Activated naive CD4-positive, alpha-beta T cell (primary cell): ENCODE measurements at places on chromosomes 5 and 9.

- no peak for DNase-seq
Measured at GRCh38 chr5:170651604-170652277, 131.8 kb upstream of the GABRP start.

DNA sequence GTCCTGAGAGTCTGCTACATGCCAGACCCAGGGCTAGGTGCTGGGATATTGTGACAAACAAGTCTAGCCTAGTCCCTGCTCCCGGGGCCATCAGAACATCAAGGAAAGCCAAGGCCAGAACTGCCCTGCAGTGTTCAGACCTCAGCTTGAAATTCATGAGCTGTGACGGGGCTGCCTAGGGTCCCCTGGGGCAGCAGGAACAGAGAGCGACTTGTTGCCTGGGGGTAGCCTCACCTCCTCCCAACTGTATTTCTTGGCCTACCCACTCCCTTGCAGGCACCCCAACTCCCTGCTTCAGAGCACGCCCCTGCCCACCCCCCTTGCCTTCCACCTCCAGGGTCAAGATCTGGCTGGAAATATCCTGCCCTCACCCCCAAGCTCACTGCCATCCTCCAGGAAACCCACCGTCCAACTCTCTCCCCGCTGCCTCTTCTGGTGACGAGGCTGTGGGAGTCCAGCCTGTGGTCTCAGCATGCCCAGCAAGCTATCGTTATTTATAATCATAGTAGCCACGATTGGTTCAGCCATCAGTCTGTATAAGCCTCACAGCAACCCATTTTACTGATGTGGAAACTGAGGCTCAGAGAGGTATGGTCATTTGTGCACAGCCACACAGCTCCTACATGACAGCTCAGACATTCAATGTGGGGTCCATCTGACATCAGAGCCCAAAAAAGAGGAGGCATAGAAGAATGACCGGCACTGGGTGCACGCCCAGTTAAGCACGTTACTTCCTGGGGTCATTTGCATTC lies 10.7 kb downstream of the DNM1 start:
- no peak for DNase-seq

DNA sequence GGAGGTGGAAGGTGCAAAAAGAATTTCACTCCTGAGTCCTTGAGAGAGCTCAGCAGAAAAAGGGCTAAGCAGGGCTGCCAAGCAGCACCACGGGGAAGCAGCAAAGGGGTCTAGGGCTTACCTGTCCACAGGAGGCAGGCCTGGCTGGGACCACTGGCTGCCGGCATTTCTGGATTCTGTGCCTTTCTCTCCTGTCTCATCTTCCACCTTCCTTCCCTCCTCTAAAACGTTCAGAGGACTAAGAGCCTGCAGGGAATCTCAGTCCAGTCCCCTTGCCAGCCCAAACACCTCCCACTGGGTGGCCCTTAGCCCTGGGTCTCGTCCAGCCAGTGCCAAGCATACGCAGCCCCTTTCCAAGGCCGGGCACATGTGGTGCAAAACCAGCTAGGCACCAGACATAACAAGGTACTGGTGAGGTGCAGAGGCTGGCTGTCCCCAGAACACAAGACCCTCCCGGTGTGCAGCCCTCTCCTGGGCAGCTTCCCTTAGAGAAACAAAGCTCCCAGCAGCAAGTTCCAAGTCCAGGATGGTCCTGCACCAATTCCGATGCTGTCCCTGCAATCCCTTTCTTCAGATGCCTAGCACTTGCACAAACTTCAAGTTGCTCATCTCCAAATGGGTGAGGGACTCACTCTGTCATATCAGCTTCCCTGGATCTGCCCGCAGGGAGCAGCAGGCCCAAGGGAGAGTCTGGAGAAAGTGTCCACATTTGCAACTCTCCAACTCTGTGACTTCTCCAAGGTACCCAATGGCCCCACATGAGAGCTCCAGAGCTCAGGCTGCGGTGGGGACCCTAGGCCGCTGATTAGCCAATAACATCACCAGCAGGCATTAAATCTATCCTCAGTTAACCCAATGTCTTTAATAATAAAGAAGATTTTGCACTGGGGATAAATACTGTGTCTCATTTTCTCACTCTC lies 126.3 kb downstream of the C5orf15 start:
- no peak for DNase-seq

DNA sequence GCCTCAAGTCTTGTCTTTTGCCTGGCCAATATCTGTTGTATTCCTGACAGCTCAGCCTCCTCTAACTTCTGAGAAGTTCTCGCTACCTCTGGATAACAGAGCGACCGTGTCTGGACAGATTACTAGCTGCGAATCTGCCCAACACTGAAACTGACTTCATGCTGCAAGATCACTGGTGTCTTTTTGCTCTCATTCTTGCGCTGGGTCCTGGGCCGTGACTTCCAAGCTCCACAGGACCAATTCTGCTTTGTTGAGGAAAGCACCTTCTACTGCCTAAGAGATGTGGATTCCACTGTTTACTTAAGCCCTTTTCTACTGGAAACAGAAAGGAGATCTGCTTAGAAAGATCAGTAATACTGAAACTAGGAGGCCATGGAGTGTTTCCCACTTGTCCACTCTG lies 978.8 kb upstream of the DMAC1 start:
- DNase-seq = no peak

- no peak for DNase-seq
Measured at GRCh38 chr9:97573482-97574073, 59.6 kb downstream of the TSTD2 start.
